ENCODE measurements at places on chromosomes 4 and X. TPM values are rescaled to one million over a fixed set of nuclear protein-coding genes. Genes with fewer than 3 reads are reported as not detected.

DNA sequence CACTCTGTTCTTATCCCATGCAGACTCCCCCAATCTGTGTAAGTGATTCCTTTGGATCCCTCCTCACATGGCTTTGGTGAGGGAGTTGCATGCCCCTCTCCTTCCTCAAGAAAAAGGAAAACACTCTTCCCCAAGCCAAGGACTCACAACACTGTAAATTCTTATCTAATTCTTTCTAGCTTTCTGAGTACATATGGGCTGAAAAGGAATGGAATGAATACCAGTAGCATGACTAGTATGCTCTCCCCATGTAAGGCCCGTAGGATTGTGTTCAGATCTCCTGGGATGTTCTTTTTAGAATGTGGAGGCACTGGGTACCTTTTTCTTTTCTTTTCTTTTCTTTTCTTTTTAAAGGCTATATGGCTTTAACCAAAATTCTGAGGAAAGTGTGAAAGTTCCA, 17.0 kb upstream of the MAGED1 start:
- no peak for DNase-seq

DNA sequence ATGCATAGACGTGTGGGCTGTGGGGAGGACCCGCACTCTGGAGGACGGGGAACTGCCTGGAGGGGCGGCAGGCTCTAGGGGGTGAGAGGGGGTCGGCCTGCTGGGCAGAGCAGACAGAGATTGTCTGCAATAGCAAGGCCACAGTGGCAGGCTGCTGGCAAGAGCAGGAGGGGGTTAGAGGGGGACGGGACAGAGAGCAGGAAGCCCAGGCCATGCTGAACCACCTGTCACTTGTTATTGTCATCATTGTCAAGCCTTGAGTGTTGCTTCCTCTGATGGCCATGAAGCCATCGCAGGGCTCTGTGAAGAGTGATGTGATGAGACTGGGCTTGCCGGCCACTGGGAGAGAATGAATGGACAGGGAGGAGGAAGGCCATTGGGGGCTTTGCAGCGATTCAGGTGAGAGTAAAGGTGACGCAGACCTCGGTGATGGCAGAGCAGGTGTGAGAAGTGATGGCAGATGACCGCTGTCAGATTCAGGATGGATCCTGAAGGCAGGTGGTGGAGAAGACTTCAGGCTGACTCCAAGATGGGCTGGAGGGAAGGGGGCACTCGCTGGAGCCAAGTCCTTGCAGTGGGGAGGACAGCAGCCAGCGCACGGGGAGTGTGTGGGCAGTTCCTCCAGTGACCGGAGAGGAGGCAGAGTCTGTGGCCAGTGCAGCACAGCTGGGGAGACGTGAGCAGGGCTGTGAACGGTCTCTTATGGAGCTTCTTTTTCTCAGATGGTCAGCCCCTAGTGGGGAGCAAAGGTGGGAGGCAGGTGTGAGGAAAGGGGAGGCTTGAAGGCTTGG, 43.6 kb downstream of the HTT-AS start:
- no peak for DNase-seq

GRCh38 chrX:71302461-71303213, 1.1 kb downstream of the ITGB1BP2 start:
- DNase-seq: no peak

DNA sequence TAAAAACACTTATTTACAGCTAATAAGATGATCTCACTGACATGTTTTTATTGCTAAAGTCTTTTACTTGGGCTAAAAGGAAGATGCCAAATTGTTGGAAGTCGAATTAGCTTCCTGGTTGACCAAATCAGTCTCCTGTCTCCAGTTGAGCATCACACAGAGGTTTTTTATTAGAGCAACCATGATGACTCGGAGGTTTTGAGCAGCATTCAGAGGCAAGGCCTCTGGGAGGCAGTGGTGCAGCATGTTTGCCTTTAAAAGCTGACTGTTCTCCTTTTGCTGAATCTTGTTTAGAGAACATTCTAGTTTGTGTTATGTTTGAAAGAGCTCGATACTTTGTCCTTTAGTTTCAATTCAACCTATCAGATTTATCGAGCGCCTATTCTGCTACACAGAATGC, 2.1 kb downstream of the UCHL1 start:
- no peak for DNase-seq

DNA sequence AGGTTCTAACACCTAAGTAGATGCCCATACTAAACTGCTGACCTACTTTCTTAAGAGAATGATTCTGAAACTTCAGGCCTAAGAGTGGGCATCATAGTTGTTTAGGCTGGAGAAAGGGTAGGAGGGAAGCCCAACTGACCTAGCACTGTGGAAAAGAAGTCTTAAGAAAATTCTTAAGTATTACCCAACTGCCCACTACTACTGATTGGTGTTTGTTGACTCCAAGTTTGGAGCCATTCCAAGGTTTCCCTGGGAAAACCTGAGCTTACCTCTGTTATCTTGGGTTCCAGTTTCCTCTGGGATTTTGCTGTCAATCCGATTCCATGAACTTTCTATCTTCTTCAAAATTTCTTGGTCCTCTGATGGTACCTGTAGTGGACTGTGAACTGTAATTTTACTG, 23.9 kb downstream of the ANKRD17 start:
- no peak for DNase-seq

DNA sequence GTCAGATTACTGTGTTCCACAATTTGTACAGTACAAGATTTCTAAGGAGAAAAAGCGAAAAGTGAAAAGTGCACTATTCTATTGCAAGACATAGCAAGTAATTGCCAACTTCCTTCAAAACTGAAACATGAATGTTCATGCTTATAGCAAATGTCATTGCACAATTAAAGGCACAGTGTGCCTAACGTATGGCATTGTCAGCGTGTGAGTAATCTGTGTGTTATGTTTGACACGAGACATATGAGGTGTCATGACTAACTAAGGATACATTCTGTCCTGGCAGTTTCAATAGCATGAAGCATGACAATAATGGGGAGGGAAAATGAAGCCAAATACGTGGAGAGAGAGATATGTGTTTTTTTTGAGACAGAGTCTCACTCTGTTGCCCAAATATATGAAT, 33.6 kb upstream of the TBC1D9 start:
- no peak for DNase-seq

DNA sequence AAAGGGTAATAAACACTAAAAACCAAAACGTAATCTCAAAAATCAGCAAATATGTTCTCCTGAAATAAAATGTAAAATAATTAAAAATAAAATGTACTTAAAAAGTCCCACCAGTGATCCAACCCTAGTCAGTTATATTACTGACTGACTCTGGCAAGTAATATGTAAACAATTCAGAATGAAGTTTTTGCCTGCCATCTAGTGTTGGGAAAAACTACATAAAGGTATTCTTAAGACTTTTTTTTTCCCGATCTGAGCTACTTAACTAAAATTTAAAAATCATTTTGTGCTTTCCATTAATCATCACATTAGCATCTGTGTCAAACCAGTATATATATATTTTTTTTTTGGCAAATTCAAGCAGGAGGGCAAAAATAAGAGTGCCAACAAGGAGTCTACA, 24.0 kb downstream of the RCHY1 start:
- DNase-seq: no peak

GRCh38 chr4:116926631-116927295, 158.6 kb downstream of the TRAM1L1 start:
- DNase-seq: no peak

GRCh38 chrX:31293409-31293808, 221.6 kb upstream of the FTHL17 start:
- DNase-seq: no peak

GRCh38 chrX:108165383-108166111, 74.0 kb downstream of the ATG4A start:
- DNase-seq: no peak

GRCh38 chrX:427812-428725, 41.4 kb upstream of the PPP2R3B start:
- DNase-seq: no peak

- DNase-seq: no peak
Observed at GRCh38 chr4:79047316-79047715, 108.1 kb upstream of the PAQR3 start.

GRCh38 chr4:40992472-40993295, 221.7 kb downstream of the APBB2 start:
- peak; percentile 7 for DNase-seq

FGF16 gene
- 0.12 TPM for total RNA-seq

RTL3 gene
- total RNA-seq: not detected

PKD2 gene
- total RNA-seq: 4.4 TPM

TNMD gene
- total RNA-seq: not detected

GAGE13 gene
- not detected for total RNA-seq

CFAP47 gene
- total RNA-seq: not detected

LANCL3 gene
- total RNA-seq: 0.04 TPM

All from activated naive CD8-positive, alpha-beta T cell treated with anti-CD3 and anti-CD28 coated beads for 36 hours (primary cell).